Hematopoietic multipotent progenitor cell treated with erythropoietin and hydrocortisone succinate and interleukin-3 and kit ligand, for 15 days (in vitro differentiated cells): ENCODE measurements at places on chromosomes 4 and X.

- DNase-seq, result no peak
Measured at GRCh38 chr4:3869661-3870566, 103.7 kb downstream of the ADRA2C start.

- no peak for DNase-seq
Measured at GRCh38 chr4:15673337-15673736, 8.3 kb upstream of the FAM200B start.

GRCh38 chrX:49988143-49988542, 65.7 kb downstream of the CLCN5 start:
- no peak for DNase-seq

DNA sequence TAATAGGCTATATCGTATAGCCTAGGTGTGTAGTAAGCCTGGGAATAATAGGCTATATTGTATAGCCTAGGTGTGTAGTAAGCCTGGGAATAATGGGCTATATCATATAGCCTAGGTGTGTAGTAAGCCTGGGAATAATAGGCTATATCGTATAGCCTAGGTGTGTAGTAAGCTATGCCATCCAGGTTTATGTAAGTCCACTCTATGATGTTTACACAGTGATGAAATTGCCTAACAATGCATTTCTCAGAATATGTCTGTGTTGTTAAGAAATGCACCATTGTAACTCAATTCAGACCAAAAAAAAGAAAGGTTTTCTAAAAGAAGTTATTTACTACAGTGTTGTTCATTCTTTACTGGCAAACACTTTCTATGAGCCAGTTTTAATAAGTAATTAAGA, 1387.2 kb downstream of the STIM2 start:
- DNase-seq, result no peak

DNA sequence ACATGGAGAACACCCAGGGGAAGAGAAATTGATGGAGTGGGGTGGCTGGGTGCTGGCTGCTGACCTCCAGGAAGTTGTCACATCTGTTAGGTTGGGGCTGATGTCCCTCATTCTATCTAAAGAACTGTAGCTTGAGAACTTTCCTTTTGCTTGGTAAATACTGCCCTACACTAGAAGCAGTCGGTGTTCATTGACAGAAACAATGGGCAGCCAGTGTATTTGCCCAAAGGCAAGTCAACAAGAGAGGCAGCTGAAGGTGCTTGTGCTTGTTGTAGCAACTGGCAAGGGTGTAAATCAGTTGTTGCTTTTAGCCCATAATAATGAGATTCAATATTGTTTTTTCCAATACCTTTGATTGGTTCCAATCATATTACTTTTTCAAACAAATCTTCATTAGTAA, 956 bp downstream of the TMEM154 start:
- DNase-seq, result no peak

- DNase-seq, result no peak
Measured at GRCh38 chr4:80336582-80336981, 1.1 kb downstream of the CFAP299 start.

GRCh38 chrX:13901354-13901753, 84.5 kb upstream of the GPM6B start:
- DNase-seq, result no peak

GRCh38 chrX:110944311-110944750, 148.7 kb upstream of the CHRDL1 start:
- DNase-seq, result no peak

DNA sequence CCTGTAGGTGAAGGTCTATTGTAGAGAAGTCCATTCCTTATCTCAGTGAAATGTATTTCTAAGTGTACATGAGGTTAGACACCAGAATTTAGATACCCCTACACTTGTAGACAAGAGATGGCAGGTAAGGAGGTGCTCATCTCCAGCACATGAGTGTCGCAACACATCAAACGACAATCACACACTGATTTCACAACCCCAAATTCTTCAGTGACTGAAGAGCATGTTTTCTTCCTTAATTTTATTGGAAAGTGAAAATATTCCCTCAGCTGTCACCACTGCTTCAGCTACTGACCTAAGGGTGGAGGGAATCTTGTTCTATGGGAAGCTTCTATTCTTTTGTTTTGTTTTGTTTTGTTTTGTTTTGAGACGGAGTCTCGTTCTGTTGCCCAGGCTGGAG, 280.3 kb downstream of the ARHGAP24 start:
- DNase-seq, result no peak

GRCh38 chrX:111869639-111870034, 6.3 kb upstream of the TRPC5OS start:
- no peak for DNase-seq

DNA sequence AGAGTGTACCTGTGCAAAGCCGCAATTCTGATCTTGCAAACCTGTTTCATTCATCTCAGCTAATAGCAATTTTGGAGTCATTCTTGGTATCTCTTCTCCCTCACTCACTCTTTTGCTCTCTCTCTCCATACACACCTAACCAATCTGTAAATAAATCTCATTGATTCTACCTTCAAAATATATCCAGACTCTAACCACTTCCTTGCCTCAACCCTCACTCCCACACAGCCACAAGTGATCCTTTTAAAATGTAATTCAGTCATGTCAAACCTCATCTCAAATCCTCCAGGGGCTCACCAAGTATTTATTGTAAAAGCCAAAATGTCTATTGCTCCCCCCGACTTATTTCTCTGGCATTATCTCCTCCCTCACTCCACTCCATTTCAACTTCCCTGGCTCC, 51.7 kb upstream of the SLC10A4 start:
- DNase-seq, result no peak

DNA sequence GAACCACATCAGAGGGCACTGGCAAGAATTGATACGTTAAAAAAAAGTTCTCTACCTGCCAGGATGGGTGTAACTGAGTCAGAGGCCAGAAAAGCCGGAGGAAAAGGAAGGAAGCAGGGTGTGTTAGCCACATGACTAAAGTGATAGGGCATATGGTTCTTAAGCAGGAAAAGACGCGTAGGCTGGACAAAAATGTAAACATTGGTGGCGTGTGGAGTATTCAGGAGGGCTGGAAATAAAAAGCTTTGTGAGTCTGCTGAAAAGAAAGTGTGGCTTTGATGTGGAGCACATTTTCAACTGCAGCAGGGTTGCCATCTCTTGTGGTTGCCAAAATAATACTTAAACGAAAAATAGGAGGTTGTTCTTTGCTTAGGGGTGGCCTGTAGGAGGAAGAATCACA, 186.5 kb upstream of the RPL34 start:
- no peak for DNase-seq

- DNase-seq, result no peak
Measured at GRCh38 chr4:174749091-174749490, 80.0 kb downstream of the GLRA3 start.

- no peak for DNase-seq
Measured at GRCh38 chr4:106036848-106037247, 141.6 kb downstream of the NPNT start.

DNA sequence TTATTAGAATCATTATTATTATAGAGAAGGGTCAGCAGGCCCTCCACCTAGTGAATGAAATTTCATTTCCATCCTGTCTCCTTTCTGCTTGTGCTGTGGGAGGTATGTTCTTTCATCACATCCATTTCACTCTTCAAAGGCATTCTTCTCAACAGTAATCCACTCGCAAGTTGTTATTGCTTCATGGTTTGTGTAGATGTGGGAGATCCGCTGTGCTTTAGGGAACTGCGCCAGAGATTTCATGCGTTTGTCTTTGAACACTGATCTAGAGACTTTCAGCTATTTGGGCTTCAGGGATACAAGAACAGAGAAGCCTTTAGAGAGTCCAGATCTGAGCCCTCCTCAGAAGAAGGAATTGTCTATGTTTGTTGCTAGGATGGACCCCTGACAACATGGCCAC, 53.5 kb upstream of the PUDP start:
- no peak for DNase-seq

- DNase-seq, result no peak
Measured at GRCh38 chrX:40245488-40246071, 147.8 kb upstream of the BCOR start.

- peak; percentile 28 for DNase-seq
Measured at GRCh38 chr4:15682242-15683142, 865 bp downstream of the FAM200B start.
